ENCODE measurements at places on chromosomes 5 and 9.

DNA sequence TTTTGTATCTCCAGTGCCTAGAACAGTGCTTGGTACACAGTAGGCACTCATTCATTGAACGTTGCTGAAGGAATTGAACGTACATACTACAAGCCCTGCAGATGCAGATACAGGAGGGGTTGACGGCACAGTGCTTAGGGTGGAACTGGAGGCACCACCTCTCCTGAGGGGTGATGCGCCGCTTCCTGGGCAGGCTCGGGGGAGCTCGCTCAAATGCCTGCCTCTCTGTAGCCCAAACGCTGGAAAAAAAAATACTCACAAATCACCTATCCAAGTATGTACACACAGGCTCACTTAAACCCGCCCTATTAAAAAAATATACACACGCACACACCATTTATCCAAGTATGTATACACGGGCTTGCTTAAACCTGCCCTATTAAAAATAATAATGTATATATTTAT, 536 bp upstream of the COMMD10 start:
- DNase-seq = no peak

- no peak for DNase-seq
These were observed 122.6 kb downstream of the SAXO1 start for GRCh38 chr9:18910435-18910834.

- no peak for DNase-seq
These were observed 107.1 kb downstream of the SEMA5A start for GRCh38 chr5:9438596-9439354.

GRCh38 chr5:41751867-41752266, 118.4 kb downstream of the OXCT1 start:
- DNase-seq = no peak

GRCh38 chr5:32598260-32598937, 13.0 kb downstream of the SUB1 start:
- no peak for DNase-seq

- DNase-seq = no peak
These were observed 1.6 kb upstream of the GSN start for GRCh38 chr9:121266356-121266755.

GRCh38 chr5:131021646-131022045, 143.4 kb downstream of the HINT1 start:
- no peak for DNase-seq

GRCh38 chr9:2725898-2726649, 8.8 kb downstream of the KCNV2 start:
- no peak for DNase-seq

DNA sequence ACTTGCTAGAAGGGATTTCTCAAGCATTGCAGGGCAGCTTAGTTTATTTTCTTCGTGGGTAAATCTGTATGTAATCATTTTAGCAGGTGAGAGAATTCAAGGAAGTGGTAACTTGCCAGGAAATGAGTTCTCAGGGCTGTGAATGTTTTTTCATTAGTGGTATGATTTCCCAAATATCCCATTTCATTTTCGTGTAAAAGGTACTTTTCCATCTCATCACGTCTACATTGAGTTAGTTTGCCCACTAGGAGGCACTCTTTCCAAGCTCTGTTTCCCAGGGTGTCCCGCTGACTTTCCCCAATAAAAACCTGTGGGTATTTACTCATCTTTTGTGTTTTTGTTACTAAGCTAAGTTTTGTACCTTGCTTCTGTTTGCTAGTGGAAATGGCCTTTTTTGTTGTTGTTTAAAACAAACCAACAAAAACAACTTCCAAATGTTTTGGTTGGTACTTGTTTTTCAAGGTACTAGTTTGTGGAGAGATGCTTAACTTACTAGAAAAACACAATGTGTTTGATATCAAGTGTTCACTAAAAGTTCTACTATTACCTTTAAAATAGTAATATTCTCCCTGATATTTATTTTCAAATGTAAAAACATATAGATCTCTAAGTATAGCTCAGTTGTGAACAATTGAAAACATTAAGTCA, 373.6 kb downstream of the ADGRV1 start:
- no peak for DNase-seq

DNA sequence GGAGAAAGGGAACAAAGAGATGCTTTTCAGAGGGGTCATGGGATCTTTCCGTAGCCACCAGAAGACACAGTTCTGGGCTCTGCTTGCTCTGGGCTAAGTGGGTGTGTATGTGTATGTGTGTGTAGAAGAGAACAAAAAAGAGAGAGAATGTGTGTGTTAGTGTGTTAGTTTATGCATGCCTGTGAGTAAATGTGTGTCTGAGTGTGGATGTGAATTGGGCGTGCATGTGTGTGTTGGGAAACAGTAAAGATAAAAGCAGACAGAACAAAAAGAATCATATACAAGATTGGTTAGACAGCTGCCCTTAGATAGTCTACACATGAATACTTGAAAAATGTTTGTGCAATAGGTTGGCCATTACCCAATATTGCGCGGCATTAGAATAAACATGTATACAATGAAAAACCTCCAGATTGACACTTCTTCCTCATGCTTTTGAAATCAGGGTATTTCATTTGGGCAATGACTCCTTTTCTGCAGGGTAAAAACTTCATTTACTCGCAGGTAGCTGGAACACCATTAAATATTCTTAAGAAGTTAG, 36.5 kb upstream of the HSPA9 start:
- DNase-seq = no peak

DNA sequence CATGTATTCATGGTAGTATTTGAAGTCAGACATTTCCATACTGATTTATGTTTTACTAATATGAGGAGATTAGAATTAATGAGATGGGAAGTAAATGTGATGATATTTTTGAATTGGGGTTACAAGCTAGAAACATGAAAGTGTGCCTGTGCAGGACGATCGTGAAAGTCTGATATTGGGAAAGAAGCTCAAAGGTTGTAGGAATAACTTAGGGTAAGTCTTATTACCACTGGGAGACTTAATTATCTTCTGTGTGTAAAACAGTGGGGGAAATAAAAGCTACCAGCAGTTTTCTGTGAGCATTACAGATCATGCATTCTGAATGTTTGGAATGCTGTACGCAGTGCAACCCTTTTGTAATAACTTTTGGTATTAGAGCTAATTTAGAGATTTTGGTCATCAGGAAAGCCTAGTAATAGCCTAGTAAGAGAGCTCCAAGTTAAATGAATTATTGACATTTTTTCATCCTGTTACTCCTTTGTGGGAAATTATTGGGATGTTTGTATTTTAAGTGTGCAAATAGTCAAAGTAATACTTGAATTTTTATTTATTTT, 153.9 kb downstream of the PCSK5 start:
- DNase-seq = peak; percentile 32

DNA sequence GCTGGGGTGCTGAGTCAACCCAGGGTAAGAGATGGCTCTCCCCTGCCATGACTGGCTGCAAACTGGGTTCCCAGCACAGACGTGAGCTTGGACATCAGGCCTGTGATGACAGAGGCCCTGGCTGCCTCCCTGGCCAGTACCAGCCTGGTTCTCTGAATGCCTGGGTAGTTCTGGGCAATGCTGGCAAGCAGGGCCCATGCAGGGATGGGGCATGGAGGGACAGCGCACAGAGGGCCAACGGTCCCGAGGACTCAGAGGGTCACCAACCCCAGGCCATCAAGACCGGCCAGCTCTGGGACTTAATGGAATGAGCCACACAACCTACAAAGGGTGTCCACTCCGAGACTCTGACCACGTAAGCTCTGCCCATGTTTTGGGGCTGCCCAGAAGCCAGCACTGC, 241.4 kb downstream of the FSTL4 start:
- no peak for DNase-seq

DNA sequence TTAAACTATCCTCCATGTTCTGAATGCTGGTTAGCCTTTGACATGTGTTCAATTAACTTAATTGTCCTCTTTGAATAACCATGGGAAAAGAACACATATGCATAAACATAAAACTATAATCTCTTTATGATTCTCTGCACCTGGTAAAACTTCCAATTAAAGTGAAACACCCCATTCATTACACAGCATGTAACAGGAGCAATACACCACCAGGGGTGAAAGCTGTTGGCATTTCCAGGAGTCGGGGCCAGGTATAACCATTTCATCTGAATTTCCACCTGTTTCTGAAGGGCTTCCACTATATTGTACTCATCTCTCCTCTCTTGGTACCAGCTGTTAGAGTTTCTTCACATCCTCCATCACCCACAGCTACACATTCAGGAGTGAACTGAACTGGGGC, 303.8 kb downstream of the EDIL3 start:
- DNase-seq = no peak

DNA sequence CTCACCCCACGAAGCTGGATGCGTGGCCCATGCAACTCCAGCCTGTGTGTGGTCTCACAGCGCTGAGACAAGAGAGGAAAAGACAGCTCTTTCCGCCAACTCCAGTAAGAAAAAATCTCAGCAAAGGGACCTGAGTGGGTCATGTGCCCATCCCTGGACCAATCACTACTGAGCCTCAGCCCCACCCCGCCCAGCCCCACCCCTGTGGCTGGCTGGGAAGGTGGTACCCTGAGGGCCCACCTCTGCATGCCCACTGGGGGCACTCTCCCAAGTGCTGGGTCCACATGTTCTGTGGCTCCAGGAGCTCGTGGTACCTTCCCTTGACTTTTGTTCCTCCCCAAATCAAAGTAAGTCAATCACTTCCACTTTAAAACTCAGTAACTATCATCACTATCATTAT, 105.1 kb upstream of the SMIM23 start:
- no peak for DNase-seq

DNA sequence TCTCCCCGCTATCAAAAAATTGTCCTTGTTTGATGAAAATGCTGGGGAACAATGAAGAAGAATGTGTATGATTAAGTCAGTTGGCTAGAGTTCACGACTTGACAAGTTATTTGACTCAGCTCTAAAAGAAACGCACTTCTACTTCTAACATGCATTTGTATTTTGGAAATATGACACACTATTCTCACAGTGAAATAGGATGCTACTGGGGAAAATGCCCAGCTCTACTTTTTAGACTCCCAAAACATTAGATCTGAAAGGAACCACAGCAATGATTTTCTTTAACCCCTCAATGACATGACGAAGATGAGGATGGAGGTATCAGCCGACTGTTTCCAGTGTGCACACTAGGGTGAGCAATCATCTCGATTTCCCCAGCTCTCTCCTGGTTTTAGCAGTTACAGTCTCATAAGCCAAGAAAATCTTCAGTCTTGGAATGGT, 83.6 kb upstream of the PCSK1 start:
- DNase-seq = no peak

DNA sequence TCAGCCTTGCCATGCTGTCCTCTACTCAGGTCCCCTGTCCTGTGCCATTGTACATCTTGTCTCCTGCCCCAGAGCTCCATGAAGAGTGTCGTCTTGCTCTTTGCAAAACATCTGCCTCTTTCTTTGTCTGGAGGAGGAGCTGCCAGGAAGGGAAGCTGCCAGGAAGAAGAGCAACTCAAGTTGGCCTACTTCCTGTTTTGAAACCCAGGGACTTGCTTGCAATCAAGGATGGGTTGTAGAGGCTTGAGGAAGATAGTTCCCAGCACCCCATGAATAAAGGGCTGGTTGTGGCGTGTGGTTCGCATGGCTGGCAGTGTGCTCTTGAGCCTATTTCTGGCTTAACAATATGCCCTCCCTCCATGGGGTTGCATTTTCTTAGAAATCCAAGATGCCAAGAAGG, 53.0 kb upstream of the CPEB4 start:
- no peak for DNase-seq

DNA sequence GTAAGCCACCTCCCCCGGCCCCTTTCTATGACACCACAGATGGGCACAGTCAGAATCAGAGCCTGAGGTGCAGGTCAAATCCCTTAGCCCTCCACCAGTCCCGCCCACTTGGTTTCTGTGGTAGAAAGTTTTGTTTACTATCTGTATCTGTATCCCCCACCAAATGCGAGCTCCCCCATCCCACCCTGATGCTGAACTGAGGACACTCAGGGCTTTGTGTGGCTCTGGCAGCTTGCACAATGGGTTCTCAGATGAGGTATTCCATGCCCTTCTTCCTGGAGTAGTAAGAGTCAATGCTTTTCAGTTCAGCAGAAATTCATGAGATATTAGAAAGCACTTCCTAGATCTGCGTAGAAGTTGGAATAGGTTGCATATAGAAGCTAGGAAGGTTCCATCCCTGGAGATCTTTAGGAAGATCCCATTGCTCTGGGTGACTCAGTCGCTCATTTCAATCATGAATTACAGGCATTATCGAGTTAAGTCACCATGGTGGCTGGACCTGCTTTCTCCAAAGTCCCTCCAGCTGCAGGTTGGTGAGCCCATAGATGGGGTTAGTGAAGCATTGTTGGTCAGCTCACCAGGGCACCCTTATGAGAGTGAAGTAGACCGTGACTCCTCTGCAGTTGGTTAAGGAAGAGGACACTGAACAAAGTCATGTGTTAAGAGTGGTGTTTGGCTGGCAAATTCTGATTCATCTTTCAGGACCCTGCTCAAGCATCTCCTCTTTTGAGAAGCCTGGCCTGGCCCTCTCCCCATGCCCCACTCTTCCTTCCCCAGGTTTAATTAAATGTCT, 10.6 kb upstream of the KCNIP1 start:
- DNase-seq = no peak
